Spinal cord (tissue), 10 donors: ENCODE measurements at places on chromosomes 3 and 15.

DNA sequence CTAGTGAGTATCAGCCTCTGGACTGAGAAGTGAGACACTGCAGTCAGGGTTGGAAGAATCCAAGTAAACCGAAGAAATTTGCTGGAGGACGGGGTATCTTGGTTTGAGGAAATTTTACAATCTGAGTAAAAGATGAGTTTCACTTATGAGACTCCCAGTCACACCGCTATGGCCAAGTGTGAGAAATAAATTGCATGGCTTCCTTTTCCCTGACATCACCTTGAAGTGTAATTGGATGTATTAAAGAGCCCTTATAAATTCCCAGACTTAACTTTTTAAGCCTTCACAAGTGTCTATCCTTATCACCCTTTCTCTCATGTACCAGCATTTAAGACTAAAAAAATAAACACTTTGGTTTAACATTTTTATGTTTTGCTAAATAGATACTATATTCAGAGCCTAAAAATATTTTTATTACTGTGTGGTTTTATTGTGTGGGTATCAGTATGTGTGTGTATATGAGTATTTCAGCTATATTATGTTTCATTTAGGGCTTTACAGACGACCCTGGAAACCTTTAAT is 23.8 kb downstream of the USP3 start:
- no peak for DNase-seq

DNA sequence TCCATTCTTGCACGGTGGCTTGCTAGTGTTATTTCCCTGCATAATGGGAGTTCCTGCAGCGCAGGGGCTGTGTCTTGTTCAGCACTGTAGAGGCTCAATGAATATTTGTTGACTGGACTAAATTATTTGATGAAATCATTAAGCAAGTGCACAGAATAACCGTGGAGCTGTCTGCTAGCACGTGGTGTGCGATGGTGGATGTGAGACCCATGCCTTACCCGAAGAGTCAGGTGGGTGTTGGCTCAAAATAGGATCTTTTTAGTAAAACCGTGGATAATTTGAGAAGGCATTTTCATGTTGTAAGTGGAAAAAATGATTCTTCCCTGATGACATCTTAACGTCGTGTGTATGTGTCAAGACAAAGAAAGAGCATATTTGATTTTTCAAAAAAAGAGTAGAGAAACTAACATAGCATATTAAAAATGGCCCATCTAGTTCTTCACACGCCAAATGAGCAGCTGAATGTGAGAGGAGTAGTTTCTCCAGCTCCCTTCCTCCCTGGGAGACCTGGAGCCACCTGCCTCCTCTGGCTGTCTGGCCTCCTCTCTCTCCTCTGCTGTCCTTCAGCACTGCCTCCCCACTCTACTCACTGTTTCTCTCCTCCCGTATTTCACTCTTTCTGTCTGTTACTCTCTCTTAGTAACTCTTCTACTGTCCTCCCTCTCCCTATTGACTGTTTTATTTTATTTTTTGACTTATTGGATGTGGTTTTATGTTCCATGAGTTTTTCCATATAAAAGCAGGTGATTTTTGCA is 6.3 kb downstream of the FAM81A start:
- no peak for DNase-seq

DNA sequence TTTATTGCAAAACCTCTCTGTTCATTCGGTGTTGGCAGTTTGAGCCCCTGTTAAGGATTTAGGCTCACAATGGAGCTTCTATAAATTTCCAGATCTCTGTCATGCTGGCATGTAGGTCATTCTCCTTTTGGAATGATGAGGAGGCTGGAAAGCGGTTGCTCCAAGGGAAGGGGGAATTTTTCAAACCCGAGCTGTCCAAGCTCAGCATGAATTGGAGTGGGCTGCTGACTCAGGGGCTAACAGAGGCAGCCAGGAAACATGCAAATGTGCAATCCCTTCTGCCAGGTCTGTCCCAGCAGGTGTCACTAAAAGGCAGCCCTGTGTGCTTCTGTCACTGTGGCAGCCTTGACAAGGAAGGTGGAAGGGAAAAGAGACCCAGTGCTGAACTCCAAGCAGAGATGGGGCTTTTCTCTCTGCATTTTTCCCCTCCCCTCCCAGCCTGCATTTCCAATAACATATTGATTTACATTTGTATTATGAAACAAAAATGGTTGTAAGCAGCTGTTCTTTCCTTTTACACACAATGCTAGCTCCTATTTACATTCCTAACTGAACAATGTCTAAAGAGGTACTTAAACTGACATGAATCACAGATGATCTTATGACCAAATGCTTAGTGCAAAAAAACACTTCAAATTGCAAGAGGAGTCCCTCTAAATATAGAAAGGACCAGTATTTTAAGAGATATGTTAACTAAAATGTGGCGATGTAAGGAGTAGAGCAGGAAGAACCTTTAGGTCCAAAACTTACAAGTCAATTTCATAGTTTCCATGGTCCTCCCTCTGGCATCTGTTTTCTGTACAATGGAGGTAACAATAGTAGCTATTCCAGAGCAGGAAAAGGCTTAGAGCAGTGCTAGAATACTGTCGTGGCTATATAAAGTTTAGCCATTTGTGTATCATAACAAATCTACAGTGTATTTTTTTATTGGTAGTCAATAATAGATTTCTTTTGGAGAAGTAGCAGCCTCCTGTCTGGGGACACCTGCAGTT is 84.5 kb upstream of the ATP10A start:
- DNase-seq: no peak

DNA sequence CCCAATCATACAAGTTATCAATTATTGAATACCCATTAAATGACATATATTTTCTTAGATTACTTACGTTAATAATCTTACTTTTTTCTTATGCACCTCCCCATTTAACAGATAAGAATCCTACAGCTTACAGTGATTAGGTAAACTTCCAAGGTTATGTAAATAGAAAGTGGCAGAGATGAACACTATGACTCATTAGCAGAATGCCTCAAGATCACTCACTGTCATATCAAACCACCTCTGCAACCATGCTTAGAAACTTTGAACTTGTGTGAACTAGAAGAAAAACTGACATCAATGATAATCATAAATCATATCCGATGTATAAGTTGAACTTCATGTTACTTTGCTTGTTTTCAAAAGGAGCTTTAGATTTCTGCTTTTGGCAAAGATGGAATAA is 911.6 kb upstream of the ARPP21 start:
- no peak for DNase-seq

GRCh38 chr3:31064021-31064420 is 169.6 kb upstream of the GADL1 start:
- DNase-seq: no peak

DNA sequence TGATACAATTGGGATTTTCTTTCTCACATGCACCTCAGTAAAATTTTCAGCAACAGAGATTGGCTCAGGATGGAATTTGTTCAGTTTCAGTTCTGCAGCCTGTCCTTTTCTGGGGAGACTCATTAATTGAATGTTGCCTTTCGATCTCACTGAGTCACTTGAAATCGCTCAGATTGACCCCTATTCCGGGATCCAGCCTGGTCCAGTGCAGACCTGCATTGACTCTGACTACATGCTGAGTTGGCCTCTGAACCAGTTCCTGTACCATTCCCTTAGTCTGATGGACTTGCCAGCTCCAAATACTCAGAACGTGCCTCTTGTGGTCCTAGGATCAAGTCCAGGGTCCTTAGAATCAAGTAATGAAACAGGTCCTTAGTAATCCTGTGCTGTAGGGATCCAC is 9.4 kb downstream of the IGF1R start:
- DNase-seq: no peak

DNA sequence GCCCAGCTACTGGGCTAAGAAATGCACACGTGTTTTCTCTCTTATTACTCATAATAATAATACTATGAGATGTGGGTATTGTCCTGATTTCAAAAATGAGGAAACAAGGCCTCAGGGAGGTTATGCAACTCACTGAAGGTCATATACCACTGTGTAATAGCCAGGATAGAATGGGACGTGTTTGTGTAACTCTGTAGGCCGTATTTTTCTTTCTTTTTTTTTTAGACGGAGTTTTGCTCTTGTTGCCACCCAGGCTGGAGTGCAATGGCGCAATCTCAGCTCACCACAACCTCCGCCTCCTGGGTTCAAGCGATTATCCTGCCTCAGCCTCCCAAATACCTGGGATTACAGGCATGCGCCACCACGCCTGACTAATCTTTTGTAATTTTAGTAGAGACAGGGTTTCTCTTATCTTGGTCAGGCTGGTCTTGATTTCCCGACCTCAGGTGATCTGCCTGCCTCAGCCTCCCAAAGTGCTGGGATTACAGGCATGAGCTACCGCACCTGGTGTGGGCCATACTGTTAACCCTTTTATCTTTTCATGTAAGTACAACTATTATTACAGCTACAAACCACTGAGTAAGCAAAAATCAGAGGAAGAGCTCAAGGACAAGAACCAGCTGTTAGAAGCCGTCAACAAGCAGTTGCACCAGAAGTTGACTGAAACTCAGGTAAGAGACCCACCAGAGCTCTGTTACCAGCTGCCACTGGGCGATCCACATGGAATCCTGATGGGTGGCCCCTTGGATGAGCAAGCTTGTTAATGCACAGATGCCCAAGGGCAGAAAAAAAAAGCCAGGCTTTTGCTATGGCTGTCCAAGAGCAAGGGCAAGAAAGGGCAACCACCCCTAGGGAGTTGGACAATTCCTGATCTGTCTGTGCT is 6.7 kb downstream of the KNSTRN start:
- no peak for DNase-seq

GRCh38 chr15:88989578-88989977 is 76.4 kb upstream of the MFGE8 start:
- DNase-seq: no peak

GRCh38 chr15:53918180-53919079 is 59.8 kb upstream of the UNC13C start:
- DNase-seq: peak; percentile 12

- no peak for DNase-seq
These were observed 11.1 kb upstream of the UBE2Q2 start for GRCh38 chr15:75832114-75832513.

DNA sequence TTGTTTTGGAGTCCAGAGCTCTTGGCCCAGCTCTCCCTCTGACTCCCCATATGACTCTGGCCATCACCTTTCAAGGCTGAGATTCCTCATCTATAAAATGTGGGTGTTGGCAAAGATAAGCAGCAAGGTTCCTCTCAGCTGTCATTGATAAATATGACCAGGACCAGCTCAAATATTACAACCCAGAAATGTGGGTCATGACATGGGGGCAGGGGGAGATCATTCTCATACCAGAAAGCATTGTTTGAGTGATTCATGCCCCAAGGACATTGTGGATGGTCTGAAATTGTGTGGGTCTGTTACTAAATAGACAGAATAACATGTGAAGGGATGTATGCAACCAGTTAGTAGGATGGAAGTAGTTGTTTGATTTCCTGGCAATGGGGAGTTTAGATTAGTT is 13.9 kb downstream of the UPK1B start:
- no peak for DNase-seq

- peak; percentile 12 for DNase-seq
These were observed 560.1 kb downstream of the MCTP2 start for GRCh38 chr15:94791510-94791909.

- no peak for DNase-seq
These were observed 242.5 kb upstream of the TBL1XR1 start for GRCh38 chr3:177439694-177440269.

- DNase-seq: no peak
These were observed 55.0 kb downstream of the FLNB start for GRCh38 chr3:58063022-58063815.

DNA sequence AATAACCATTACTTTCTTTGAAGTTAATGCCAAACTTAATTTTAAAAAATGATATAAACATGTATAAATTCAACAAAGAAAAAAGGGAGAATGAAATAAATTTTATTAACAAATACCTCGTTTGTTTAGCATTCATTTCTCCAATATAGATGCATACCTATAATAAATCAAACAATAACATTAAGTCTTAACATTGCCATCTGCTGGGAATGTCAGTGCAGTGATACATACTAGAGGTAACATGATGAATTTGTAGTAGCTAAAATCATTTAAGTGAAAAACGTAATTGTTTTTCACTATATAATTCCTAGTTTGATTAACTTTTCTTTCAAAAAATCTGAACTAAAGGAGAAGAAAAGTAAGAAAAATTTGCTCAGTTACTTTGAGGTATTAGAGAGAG is 340.2 kb upstream of the CBLB start:
- no peak for DNase-seq

GRCh38 chr3:138199851-138200250 is 12.8 kb downstream of the ARMC8 start:
- DNase-seq: no peak

DNA sequence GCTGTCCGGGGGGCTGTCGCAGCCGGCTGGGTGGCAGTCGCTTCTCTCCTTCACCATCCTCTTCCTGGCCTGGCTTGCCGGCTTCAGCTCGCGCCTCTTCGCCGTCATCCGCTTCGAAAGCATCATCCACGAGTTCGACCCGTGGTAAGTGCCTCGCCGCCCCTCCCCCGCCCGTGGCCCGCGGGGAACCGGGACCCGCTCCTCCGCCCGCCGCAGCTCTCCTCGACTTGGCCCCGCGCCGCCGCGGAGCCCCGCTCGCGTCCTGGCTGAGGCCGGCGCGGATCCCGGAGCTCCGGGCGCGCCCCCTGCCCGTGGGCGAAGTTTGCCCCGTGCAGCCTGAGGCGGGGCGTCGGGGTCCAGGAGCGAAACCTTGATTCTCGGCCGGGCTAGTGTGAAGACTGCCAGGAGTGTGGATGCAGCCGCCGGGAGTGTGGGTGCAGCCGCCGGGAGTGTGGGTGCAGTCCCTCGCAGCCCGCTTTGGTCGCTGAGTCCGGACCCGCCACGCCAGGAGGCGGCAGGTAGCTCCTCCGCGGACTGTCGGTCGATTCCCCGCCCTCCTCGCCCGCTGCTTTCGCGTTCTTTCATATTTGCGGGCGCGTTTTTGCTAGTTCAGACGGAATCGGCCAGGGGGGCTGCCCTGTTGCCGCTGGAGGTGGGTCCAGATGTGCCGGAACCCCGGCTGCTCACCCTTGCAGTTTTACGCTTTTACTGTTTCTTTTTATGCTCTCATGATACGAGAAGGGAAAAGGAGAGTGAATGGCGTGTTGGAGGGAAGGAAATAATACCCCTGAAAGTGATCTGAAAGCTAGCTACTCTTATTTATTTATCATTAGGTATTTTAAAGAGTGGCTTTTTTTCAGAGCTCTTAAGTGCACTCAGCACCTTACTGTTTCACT is 692 bp downstream of the STT3B start:
- no peak for DNase-seq

- no peak for DNase-seq
These were observed 174.9 kb downstream of the SCAPER start for GRCh38 chr15:76730262-76730661.
